Muscle of leg (tissue), 16 donors: ENCODE measurements at places on chromosomes 11 and 22. TPM values are rescaled to one million over a fixed set of nuclear protein-coding genes. Genes with fewer than 3 reads are reported as not detected.

DNA sequence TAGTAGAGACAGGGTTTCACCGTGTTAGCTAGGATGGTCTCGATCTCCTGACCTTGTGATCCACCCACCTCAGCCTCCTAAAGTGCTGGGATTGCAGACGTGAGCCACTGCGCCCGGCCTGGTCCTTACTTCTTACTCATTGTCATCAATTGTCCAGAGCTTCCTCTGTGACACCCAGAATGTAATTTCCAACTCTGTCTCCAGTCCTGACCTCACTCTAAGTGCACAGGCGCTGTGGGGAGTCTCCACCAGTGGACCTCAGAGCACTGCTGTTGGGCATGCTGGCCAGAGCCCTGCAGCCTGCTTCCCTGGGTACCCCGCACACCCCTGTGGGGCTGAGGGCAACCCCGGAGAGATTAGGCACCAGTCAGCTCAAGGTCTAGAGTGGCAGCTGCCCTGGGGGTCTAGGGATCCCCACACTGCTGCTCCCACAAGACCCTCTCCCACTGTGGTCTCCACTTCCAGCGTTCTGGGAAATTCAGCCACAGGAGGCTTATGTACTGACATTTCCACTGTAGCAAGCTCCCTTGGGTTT, 1140.3 kb downstream of the TBC1D22A start:
- no peaks in the 10 kb centered on the region for H3K4me1 ChIP-seq
- no peak overlapping the region for H3K27ac ChIP-seq
- no peak overlapping the region for H3K4me3 ChIP-seq
- no peaks in the 10 kb centered on the region for H3K36me3 ChIP-seq
- H3K27me3 ChIP-seq = no peaks in the 10 kb centered on the region

MAPK8IP1 gene
- 29.3 TPM for total RNA-seq

- peaks cover 23% of the 10 kb centered on the region for H3K27me3 ChIP-seq
- peak overlapping the region; percentile 6 for H3K27ac ChIP-seq
- no peak overlapping the region for H3K4me3 ChIP-seq
- H3K4me1 ChIP-seq = peaks cover 24% of the 10 kb centered on the region
- DNase-seq = peak; percentile 79
Measured at GRCh38 chr11:66418168-66418985, 2.5 kb upstream of the NPAS4 start.

- peaks cover 11% of the 10 kb centered on the region for H3K4me1 ChIP-seq
- H3K4me3 ChIP-seq = no peak overlapping the region
- no peak for DNase-seq
- peaks cover 36% of the 10 kb centered on the region for H3K36me3 ChIP-seq
- no peak overlapping the region for H3K27ac ChIP-seq
- no peaks in the 10 kb centered on the region for H3K27me3 ChIP-seq
Measured at GRCh38 chr11:63845911-63846310, 7.0 kb downstream of the MARK2 start.
